Esophagus squamous epithelium (tissue), 5 donors: ENCODE measurements at places on chromosomes 6 and 20.

DNA sequence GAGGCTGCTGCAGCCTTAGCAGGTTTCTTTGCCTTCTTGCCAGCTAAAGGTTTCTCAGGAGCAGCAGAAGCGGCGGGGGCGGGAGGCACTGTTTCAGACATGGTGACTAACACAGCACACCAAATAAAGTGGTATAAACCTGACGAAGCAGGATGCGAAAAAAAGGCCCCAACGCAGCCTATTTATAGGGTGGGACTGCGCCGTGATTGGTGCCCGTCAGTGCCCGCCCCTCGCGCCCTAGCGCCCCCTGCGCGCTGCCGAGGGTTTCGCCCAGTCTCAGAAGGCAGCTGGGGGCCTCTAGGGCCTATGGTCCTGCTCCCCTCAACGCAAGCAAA is 55.0 kb downstream of the TRIM38 start:
- H3K27me3 ChIP-seq = no peaks in the 10 kb centered on the region
- H3K4me3 ChIP-seq = peak overlapping the region; percentile 61
- peaks cover 57% of the 10 kb centered on the region for H3K4me1 ChIP-seq
- DNase-seq = no peak

DNA sequence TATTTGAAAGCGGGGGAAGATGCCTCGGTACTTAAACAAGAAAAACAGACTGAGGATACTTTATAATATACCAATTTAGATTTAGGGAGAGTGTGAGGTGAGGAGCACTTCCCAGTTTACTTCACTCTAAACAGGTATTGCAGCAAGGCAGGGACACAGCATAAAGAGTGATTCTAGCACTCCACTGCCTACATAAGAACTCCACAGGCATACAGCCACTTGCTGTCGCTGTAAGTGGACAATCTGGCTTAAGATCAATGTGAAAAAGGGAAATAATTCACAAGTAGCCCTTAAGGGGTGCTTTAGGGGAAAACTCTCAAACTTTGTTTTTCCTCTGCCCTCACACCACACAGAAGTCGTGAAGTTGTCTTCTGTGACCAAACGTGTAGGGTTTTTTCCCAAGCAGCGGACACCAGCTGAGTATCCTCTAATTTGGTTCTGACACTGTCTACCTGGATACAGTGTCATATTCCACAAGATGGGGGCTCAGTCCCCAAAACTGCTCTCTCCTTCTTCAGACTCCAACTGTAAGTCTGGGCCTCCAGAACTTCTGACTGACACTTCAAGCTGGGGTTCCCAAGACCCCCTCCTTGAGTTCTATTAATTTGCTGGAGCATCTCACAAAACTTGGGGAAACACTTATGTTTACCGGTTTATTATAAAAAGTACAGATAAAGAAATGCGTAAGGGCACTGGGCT is 9.3 kb downstream of the ADNP start:
- no peak for DNase-seq
- H3K4me1 ChIP-seq = peaks cover 41% of the 10 kb centered on the region
- H3K4me3 ChIP-seq = no peak overlapping the region
- H3K27me3 ChIP-seq = no peaks in the 10 kb centered on the region
- no peaks in the 10 kb centered on the region for H3K36me3 ChIP-seq
- H3K27ac ChIP-seq = no peak overlapping the region

DNA sequence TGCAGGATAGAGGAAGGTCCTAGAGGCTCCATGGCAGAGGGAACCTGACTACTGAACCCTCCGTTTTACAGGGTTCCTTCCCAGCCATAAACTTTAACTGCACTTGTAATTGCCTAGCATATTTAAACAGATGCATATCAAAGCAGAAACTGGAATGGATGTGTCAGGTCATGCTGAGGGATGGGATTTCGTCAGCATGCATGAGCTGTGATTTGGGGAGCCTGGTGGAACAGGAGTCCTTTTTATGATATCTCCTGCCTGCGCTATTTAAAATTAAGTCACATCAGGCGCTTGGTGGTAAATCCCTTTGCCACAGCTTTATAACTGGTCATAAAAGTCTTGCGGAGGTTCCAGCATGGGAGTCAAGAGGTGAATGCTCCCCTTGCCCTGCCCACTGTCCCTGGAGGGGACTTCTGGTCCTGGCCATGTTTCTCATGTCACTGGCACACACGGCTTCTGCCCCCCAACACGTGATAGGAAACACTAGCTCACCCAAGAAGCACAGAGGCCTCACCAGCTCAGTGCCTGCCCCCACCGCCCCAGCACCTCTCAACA is 26.0 kb upstream of the PCMTD2 start:
- no peaks in the 10 kb centered on the region for H3K4me1 ChIP-seq
- no peaks in the 10 kb centered on the region for H3K36me3 ChIP-seq
- no peak overlapping the region for H3K27ac ChIP-seq
- DNase-seq = no peak

GRCh38 chr6:135179372-135179771 is 1.7 kb upstream of the MYB start:
- H3K36me3 ChIP-seq = no peaks in the 10 kb centered on the region
- no peak overlapping the region for H3K27ac ChIP-seq
- peaks cover 3% of the 10 kb centered on the region for H3K4me1 ChIP-seq
- DNase-seq = no peak

DNA sequence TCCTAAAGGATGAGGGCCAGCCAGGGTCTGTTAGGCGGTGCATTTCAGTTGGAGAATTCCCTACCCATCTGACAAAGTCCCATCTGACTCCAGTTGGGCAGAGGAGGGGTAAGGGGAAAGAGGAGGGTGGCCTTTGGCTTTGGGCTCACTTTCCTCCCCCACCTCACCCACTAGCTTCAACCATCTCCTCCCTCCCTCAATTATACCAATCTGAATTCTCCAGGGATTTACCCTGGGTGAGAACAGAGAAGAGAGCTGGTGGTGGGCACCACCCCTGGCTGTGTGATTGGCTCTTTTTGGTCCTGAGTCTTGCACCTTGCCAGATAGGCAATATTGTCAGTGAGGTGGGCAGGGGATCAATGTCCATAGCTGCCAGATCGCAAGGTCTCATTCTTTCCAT is 3.2 kb downstream of the HMGA1 start:
- no peak for DNase-seq
- peaks cover 4% of the 10 kb centered on the region for H3K36me3 ChIP-seq
- no peak overlapping the region for H3K27ac ChIP-seq
- H3K4me1 ChIP-seq = peaks cover 75% of the 10 kb centered on the region
- H3K4me3 ChIP-seq = no peak overlapping the region
- H3K27me3 ChIP-seq = no peaks in the 10 kb centered on the region

DNA sequence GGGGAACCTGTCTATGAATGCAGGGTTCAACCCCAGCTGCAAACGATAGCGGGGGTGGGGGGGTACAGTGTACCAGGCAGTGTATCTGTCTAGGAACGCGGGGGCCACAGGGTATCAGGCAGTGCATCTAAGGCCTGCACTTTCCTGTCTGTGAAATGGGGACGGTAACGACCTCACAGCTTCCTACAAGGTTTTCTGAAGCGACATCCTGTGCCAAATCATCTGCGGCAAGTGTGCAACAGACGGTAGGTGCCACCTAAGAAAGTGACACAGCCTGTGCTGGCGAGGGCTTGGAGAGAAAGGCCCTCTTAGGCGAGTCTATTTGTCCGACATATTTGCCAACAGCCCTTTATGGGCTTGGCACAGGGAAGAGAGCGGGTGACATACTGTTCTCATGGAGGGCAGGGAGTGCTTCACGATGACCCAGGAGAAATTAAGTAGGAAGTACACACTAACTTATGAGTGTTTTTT is 3.8 kb downstream of the DIDO1 start:
- peak overlapping the region; percentile 92 for H3K4me3 ChIP-seq
- peak overlapping the region; percentile 99 for H3K27ac ChIP-seq
- H3K4me1 ChIP-seq = peaks cover 90% of the 10 kb centered on the region
- no peaks in the 10 kb centered on the region for H3K27me3 ChIP-seq
- DNase-seq = no peak

DNA sequence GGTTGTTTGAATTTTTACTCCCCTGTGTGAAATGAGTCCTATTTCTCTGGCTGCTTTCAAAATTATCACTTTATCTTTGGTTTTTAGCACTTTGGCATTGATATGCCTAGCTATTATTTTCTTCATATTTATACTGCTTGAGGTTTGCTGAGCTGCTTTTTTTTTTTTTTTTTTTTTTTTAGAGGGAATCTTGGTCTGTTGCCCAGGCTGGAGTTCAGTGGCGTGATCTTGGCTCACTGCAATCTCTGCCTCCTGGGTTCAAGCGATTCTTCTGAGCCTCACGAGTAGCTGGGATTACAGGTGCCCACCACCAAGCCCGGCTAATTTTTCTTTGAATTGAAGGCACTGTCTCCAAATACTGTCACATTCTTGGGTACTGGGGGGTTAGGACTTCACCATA is 40.6 kb downstream of the STXBP5 start:
- no peak overlapping the region for H3K27ac ChIP-seq
- H3K36me3 ChIP-seq = no peaks in the 10 kb centered on the region
- H3K27me3 ChIP-seq = no peaks in the 10 kb centered on the region
- H3K4me3 ChIP-seq = no peak overlapping the region
- no peaks in the 10 kb centered on the region for H3K4me1 ChIP-seq

DNA sequence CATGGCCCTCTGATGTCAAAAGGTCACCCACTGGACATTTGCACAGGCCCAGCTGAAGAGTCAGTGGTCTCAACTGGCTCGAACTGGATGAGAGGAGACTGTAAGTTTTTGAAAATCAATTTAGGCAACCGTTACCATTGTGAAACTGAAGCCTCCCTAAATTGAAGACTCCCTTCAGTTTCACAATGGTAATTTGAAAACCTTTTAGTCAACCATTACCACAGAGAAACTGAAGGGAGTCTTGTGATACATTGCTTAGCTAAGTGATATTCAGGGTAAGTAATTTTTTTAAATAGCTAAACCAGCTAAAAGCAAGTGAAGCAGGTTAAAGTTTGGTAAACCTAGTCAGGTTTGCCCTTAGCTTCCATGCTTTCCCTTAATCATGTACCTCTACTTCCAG is 197.3 kb upstream of the NT5E start:
- no peaks in the 10 kb centered on the region for H3K4me1 ChIP-seq
- H3K36me3 ChIP-seq = no peaks in the 10 kb centered on the region
- no peak overlapping the region for H3K4me3 ChIP-seq
- H3K27ac ChIP-seq = no peak overlapping the region
